ENCODE measurements at places on chromosomes 6 and 20. TPM values are rescaled to one million over a fixed set of nuclear protein-coding genes. Genes with fewer than 3 reads are reported as not detected.

Gene TMEM200A
- total RNA-seq = 20.4 TPM

Gene TRIM10
- under 0.01 TPM for total RNA-seq

Gene ANKRD66
- total RNA-seq = not detected

Gene NRSN2
- 26.1 TPM for total RNA-seq

Gene C6orf89
- 28.9 TPM for total RNA-seq

Gene SOX18
- 0.41 TPM for total RNA-seq

Gene DOK5
- 236 TPM for total RNA-seq

Gene CAP2
- total RNA-seq = 39.9 TPM

Gene TBX18
- total RNA-seq = 6.5 TPM

Gene CDH26
- total RNA-seq = 0.41 TPM

Gene SDHAF4
- 33.4 TPM for total RNA-seq

Gene RPS6KA2
- total RNA-seq = 24.9 TPM

Gene MYB
- 2.9 TPM for total RNA-seq

Gene RIMS4
- 43.2 TPM for total RNA-seq

Gene DACT2
- 2.9 TPM for total RNA-seq

Gene CCN5
- total RNA-seq = not detected

Gene OPRM1
- 1.2 TPM for total RNA-seq

Gene CCM2L
- 2.9 TPM for total RNA-seq

Gene STMN3
- 104 TPM for total RNA-seq

Gene SRSF12
- total RNA-seq = 36.7 TPM

Gene PPARD
- 1.6 TPM for total RNA-seq

Gene WFDC2
- total RNA-seq = 3.3 TPM

Gene PCK1
- under 0.01 TPM for total RNA-seq

Gene KATNA1
- total RNA-seq = 23.6 TPM

Gene AFG1L
- 10.2 TPM for total RNA-seq

Gene GLP1R
- total RNA-seq = 0.41 TPM

Gene LIN28B
- 0.41 TPM for total RNA-seq

Gene PEX7
- total RNA-seq = 6.1 TPM

Gene BPIFB1
- total RNA-seq = not detected

Gene TRIM40
- not detected for total RNA-seq

Gene CRIP3
- 4.5 TPM for total RNA-seq

Gene CDK19
- 62.4 TPM for total RNA-seq

Gene UBE2C
- 3.7 TPM for total RNA-seq

Gene CCR6
- not detected for total RNA-seq

Gene MPIG6B
- total RNA-seq = not detected

Gene WDR46
- total RNA-seq = 42.4 TPM

Gene SIM1
- not detected for total RNA-seq

Gene EFCAB8
- not detected for total RNA-seq

Gene PTPN1
- total RNA-seq = 15.9 TPM

Gene FNDC11
- total RNA-seq = 6.1 TPM

Gene MYT1
- 6.9 TPM for total RNA-seq

Gene SLC35F1
- 97.0 TPM for total RNA-seq

Gene GABRR2
- under 0.01 TPM for total RNA-seq

Gene MAK
- total RNA-seq = under 0.01 TPM

Gene PRR18
- total RNA-seq = under 0.01 TPM

Gene LY6G6C
- not detected for total RNA-seq

Gene BHLHE23
- total RNA-seq = not detected

Gene IRF4
- not detected for total RNA-seq

Gene LAMA4
- 24.1 TPM for total RNA-seq

Gene FILIP1
- 2.9 TPM for total RNA-seq

Gene PLCB4
- 11.8 TPM for total RNA-seq

Gene ZC2HC1B
- not detected for total RNA-seq

Gene LRRC73
- total RNA-seq = 2.9 TPM

Gene PPP1R14C
- total RNA-seq = 59.1 TPM

Data from frontal cortex (tissue), 4 donors.